AG09309 (cell line): ENCODE measurements at places on chromosomes 7 and 10.

GRCh38 chr7:30733216-30733615 lies 18.7 kb upstream of the INMT start:
- no peak for DNase-seq

GRCh38 chr10:28991333-28992270 lies 297.3 kb upstream of the LYZL1 start:
- peak; percentile 54 for DNase-seq

- no peak for DNase-seq
Observed at GRCh38 chr7:2607122-2607922, 24.5 kb upstream of the TTYH3 start.

- peak; percentile 84 for DNase-seq
Observed at GRCh38 chr7:46909601-46910051, 672.3 kb downstream of the TNS3 start.

GRCh38 chr10:119737823-119738222 lies 12.0 kb downstream of the INPP5F start:
- peak; percentile 40 for DNase-seq

DNA sequence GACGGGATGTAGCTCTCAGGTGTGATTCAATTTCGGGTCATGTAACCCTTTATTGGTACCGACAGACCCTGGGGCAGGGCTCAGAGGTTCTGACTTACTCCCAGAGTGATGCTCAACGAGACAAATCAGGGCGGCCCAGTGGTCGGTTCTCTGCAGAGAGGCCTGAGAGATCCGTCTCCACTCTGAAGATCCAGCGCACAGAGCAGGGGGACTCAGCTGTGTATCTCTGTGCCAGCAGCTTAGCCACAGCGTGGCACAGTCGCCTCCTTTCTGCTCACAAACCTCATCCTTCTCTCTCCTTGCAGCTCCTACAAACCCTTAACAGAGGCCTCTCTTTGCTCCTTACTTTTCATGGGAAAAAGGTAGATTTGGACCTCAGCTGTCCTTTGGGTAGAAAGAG lies 197.5 kb upstream of the PRSS58 start:
- no peak for DNase-seq

DNA sequence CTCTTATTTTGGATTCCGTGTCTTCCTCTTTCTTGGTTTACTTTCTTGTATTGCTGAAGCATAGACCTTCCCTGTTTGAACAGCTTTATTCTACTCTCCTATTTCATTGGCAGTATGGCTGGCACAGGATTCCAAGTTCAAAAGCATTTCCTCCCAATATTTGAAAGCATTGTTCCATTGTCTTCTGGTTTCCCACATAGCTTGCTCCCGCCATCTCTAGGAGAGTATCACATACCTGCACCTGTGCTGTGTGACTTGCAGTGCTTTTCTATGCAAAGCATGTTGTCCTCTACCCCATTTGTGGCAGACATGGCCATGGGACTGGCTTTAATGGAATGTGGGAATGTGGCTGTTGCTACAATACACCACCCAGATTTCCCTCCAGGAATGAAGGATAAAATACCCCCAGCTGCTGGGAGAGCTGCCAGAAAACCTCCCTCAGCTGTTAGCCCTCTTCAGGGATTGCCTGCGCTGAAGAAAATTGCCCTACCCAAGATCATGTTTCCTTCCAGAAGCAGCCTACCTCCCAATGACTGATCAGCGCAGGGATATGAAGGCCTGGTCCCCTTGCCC lies 6.9 kb upstream of the MYOF start:
- no peak for DNase-seq

DNA sequence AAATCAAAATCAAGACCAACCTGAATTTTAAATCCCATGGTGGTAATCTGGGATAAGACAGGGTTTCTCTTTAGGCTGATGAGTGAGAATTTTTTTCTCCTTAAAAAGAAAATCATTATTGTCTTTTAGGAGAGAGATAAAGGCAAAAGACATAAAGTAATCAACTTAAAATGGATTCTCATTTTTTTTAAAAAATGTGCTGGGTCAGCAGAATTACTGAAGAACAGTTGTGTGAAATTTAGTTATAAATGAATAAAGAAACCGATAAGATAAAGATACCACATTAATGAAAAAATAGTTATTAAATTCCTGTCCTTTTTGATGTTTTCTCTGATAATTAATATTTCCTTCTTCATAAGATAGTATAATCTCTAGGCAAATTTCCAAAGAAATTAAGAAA lies 161.3 kb upstream of the YAE1 start:
- no peak for DNase-seq

DNA sequence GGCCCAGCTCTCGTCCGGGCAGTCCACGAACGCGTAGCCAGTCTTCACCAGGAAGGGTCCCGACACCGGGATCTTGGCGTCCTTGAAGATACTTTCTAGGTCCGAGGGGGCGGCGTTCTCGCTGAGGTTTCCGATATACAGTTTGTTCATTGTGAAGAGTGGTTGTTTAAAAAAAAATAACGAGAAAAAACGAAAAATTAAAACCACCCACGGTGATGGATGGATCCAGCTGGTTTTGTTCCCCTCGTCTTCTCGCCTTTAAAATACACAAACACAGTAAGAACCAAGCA lies 385 bp downstream of the IGF2BP3 start:
- DNase-seq, result no peak

DNA sequence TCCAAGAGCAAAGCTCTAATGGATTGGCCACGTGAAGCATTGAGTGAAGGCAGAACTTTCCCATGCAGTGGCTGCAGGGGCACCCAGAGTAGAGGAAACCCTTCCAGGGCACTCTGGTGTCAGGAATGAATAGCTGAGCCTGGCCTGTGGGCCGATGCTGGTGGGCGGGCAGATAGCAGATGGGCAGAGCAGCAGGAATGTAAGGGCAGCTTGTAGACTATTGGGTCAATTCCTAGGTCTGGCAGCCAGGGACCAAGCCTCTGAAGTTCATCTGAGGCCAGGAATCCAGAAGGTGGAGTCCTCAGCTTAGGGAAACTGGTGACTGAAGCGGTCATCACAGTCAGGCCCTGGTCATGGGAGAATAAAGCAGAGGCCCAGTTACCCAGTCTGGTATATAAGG lies 115.4 kb downstream of the TMEM178B start:
- DNase-seq, result no peak

DNA sequence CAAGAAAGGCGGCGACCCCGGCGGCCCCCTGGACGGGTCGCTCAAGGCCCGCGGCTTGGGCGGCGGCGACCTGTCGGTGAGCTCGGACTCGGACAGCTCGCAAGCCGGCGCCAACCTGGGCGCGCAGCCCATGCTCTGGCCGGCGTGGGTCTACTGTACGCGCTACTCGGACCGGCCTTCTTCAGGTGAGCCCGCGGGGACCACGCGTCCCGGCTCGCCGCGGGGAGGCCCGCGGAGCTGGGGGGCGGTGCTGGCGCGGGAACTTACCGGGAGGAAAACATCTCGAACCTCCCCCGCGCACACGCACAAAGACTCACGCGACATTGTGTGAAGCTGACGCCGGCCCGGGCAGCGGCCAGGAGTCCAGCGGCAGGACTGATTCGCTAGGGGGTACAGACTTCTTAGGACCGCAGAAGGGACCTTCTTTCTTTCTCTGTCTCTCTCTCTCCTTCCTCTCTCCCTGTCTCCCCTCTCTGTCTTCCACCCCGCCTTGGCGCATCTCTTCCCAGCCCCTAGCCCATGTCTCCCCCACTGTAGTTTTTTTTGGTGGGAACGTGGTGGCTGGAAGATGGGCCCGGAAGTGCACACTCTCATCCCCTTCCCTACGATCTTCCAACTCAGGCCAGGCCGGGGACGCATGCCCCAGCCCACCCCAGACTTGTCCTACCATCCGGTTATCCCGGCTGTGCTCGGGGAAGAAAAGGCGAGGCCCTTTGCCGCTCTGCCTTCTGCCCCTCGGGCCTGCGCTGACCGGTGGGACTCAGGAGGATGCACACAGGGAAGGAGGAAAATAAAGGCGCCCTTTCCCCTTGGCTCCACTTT lies 1.2 kb downstream of the EN2 start:
- no peak for DNase-seq

- DNase-seq, result no peak
Observed at GRCh38 chr10:16011548-16011947, 151.2 kb upstream of the MINDY3 start.

- DNase-seq, result no peak
Observed at GRCh38 chr7:28774261-28774988, 183.7 kb downstream of the TRIL start.

GRCh38 chr7:112407261-112407660 lies 43.0 kb upstream of the IFRD1 start:
- DNase-seq, result no peak

GRCh38 chr10:23568996-23569395 lies 130.1 kb downstream of the OTUD1 start:
- no peak for DNase-seq

GRCh38 chr7:115561335-115562110 lies 469.0 kb downstream of the TFEC start:
- peak; percentile 94 for DNase-seq

- DNase-seq, result no peak
Observed at GRCh38 chr10:130079614-130080460, 30.8 kb downstream of the C10orf143 start.

GRCh38 chr7:24346129-24346528 lies 62.1 kb downstream of the NPY start:
- DNase-seq, result no peak

GRCh38 chr10:29104661-29105399 lies 184.0 kb upstream of the LYZL1 start:
- DNase-seq, result no peak

- no peak for DNase-seq
Observed at GRCh38 chr7:157279741-157280215, 57.0 kb upstream of the DNAJB6 start.

GRCh38 chr7:16905300-16906044 lies 23.7 kb upstream of the AGR3 start:
- DNase-seq, result no peak

DNA sequence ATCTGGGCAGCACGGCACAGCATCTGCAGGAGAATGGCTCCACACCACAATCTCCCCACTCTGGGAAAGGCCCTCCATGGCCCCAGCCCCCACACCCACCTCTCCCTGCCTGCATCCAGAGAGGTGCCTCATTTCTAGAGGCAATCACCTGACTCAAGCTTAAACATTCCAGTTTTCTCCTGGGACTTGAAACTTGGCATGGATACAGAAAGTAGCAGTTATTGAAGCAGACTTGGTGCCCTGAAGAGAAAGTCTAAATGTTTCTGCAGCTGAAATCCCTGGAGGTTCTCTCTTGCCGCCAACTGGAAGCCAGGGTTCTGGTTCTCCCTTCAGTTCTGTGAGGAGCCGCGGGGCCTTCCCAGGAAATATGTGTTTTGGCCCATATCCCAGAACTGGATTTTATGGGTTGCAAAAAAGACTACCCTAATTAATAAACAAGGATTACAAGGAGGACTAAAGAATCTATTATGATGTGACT lies 122.8 kb downstream of the SKIDA1 start:
- peak; percentile 13 for DNase-seq

- no peak for DNase-seq
Observed at GRCh38 chr7:20681258-20681882, 65.9 kb downstream of the ABCB5 start.

DNA sequence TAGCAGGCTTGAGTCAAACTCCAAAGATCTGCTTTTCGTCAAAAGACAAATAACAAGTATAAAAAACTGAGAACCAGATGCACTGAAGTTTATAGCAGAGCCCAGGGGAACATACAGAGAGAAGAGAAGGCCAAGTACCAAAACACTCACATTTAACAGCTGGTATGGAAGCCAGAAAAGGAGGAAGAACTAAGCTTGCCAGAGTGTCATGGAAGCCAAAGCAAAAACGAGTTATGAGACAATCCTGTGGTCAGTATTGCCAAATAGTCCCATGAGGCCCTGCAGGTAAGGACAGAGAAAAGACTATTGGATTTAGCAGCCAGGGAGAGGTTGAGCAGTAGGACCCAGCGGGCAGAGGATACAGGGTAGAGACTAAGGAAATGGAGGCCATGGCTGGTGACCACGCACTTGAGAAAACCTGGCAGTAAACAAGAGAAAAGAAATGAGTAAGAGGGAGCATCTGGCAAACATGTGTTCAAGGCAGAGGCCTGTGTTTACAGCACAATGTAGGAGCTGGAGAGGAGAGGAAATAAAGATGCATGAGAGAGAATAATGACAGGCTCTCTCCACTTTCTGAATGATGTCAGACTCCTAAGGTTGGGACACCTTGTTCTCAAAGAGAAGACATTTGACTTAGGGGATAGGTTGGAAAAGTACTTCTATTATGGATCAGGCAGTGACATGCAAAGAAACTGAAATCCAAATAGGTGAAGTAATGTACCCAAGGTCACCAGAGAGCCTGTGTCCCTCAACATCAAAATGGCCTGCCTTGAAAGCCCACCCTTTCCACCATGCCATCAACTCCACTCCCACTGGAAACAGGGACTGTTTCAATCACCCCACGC lies 9.1 kb downstream of the CREB3L2 start:
- DNase-seq, result peak; percentile 98

- no peak for DNase-seq
Observed at GRCh38 chr10:99979066-99979685, 30.6 kb downstream of the DNMBP start.

DNA sequence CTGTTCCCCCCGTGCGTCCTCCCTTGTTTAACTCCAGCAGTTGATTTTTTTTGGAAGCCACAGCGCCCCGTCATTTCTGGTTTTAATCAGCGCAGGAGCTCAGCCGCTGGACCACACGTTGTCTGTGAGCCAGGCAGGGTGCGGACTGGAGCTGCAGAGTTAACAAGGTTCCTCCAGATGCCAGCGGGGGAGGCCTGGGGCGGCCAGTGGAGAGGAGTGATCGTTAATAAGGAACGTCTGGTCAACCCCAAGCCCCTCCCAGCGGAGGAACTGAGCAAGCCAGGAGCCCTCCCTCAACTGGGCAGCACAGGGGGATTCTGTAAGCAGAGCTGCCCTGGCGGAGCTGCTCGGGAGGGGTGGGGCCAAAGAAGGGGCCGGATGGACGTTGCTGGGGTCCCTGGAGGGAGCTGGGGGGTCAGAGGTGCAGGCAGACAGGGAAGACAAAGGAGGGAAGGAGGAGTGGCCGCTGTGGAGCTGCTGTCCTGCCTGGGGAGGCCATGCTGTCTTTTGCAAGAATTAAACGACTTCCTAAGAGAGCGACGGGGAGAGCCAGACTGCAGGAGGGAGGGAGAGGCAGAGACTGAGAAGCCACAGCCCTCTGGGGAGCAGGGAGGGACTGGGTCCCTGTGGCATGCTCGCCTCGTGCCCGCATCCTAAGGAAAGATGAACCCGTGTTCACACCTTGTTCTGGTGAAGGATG lies 537.1 kb upstream of the FOXK1 start:
- DNase-seq, result no peak

GRCh38 chr10:15211464-15211979 lies 43.0 kb upstream of the NMT2 start:
- DNase-seq, result peak; percentile 51

- peak; percentile 92 for DNase-seq
Observed at GRCh38 chr10:104300002-104300735, 31.2 kb downstream of the GSTO2 start.

- no peak for DNase-seq
Observed at GRCh38 chr10:78991187-78991586, 77.6 kb upstream of the ZMIZ1 start.

GRCh38 chr7:126606331-126606730 lies 646.4 kb downstream of the GRM8 start:
- DNase-seq, result no peak

DNA sequence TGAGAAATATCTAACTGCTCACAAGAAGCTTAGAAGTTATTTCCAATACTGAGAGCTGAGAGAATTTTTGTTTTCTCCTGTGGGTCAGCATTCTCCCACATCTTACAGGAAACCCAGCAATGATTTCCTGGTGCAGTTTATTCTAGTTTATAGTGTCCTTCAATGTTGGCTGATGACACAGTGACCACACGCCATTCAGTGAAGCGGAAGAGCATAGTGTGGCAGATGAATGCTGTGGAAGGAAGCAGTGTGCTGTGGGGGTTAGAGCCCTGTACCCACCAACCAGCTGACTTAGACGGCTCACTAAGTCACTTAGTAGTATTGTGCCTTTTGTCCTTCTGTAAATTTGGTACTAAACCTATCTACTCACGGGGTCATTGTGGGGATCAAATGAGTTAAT lies 1.4 kb upstream of the TMEM26 start:
- DNase-seq, result no peak
